GF-D8 (cell line): ENCODE measurements at places on chromosomes 16 and 17.
A peak's percentile ranks its signal among the peaks of the same experiment; 100 is the strongest.

- DNase-seq, result no peak
Observed at GRCh38 chr17:67273900-67274299, 28.9 kb upstream of the HELZ start.

DNA sequence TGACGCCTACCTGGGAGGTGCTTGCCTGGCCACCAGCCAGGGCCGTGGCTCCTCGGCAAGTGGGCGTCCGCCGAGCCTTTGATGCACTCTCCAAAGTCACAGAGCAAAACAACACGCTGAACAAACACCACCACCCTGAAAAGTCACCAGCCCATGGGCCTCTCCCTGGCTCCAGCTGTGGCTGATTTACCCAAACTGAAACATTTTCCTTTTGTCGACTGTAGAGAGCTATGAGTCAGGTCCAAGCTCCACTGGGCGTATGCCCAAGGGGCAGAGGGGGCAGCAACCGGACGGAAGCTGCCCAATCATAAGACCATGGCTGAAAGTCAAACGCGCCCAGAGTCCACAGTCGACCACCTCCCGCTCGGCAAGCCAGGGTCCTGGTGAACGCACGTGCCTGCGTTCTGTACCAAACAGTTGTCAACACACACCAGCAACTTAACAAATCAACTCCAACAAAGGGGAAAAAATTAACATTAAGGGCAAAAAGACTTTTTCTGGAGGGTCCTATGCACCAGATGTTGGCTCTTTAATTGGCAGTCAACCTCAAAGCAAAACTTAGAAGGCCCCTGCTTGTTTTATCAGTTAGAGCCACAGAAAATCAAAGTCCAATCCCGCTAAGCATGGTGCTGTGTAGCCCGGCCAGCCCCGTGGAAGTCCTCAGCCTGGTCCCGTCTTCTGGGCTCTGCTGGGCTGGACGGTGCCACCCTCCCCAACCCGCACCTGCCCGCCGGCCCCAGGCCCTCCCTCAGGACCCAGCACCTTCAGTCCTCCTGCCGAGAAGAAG is 47.3 kb downstream of the TBC1D16 start:
- no peak for DNase-seq

DNA sequence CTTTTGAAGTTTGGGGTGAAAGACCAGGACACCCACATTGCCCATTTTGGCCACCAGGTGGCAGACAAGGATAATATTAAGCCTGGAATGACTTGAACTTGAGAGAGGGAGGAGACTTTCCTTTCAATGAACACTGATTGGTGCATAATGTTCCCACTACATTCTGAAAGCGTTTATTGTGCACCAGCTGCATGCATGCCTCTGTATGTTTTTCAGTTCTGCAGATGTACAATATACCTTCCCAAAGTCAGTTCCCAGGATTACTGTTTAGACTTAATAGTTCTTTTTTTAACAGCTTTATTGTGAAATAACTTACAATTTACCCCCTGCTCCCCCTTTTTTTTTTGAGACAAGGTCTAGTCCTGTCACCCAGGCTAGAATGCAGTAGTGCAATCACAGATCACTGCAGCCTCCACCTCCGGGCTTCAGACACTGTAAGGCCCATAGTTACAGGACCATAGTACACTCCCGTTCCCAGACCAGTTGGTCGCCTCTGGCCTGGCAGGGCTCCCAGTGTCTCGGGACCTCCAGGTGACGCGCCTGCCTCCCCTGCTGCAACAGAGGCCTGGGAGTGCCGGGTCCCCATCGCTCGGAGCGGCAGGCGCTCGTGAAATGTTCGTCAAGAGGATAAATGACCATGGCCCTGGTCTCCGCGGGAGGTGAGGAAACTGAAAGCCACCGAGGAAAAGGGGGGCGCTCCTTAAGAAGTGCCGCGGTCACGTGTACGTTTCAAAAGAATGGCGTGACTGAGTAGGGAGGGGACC is 12.2 kb downstream of the CES2 start:
- DNase-seq, result peak; percentile 54

- DNase-seq, result no peak
Observed at GRCh38 chr17:7229504-7229903, 4.8 kb downstream of the DVL2 start.
